ENCODE measurements at places on chromosomes 11 and 22.

GRCh38 chr22:34841331-34841771 is 224.6 kb upstream of the ISX start:
- DNase-seq: peak; percentile 1

DNA sequence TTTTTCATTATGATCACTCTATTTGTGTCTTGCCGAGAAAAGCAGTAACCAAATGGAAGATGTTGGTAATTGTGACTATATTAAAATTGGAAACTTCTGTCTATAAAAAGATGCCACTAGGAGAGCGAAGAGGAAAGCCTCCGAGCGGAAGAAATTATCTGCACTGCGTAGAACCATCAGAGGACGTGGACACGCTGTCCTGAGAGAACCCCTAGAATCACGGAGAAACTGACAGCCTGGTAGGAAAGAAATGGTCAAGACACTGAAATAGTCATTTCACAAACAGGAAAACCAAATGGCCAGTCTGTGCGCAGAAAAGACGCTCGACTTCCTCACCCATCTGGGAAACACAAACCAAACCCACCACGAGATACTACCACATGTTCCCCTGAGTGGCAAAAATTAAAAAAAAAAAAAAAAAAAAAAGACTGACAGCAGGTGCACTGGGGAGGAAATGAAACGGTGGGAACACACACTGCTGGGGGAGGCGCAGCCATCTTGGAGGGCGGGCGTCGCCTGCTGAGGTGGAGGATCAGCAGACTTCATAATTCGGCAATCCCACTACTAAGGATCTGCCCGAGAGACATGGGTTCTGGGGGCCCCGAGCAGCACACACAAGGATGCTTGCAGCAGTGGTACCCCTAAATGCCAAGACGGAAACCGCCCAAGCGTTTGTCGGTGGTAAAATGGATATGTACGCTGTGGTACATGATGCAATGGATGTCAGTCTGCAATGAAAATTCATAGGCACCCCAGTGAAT is 21.3 kb downstream of the IFITM10 start:
- DNase-seq: peak; percentile 17

DNA sequence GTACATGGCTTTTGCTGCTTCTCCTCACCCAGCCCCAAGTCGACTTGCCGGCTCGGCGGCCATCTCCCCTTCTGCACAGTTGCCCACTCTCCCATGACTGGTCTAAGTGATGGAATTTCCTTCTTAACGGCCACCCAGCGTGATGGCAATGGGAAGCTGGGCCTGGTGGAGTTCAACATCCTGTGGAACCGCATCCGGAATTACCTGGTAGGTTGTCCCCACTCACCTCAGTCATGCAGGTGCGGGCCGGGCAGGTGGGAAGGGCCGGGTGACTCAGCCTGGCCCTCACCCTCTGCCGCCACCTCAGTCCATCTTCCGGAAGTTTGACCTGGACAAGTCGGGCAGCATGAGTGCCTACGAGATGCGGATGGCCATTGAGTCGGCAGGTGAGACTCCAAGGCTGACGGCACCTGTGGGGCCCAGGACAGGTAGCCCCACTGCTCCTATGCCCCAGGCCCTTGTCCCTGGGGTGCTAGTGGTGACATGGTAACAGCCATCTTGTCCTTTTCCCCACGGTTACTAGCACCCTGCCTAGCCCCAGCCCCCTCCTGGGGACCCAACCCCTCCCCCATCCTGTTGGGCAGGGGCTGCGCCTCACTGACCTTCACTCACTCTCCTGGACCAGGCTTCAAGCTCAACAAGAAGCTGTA is 28.1 kb downstream of the CAPN1 start:
- DNase-seq: no peak

DNA sequence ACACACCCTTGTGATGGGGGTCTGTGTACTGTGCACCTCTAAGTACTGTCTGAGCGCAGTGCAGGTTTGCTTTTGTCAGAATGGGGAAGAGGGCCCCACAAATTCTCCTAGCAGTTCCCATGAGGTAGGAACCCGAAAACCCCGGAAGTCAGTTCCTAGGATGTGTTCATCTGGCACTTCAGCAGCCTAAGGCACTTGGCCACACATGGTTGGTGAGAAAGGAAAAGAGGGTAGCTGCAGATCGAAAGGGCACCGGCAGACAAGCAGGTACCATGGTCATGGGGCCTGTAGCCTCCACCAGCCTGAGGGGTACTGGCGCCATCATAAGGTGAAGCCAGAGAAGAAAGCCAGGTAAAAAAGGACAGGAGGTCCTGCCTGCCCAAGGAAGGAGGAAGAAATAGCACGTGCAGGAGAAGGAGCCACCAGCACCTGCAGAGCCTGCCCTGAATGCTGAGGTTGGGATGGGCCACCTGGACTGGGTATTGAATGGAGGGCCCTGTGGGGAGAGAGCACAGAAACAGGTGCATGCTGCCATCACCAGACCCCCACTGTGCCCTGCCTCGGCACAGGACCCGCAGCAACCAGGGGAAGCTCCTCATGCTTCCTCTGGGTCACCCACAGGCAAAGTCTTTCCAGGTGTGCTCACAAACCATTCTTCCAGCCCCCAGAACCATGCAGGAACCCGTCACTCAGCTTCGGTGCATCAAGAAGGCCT is 8.1 kb upstream of the CASTOR1 start:
- no peak for DNase-seq

- DNase-seq: no peak
These were observed 14.0 kb downstream of the UFD1 start for GRCh38 chr22:19464975-19465374.

GRCh38 chr11:110828086-110828485 is 115.8 kb upstream of the ARHGAP20 start:
- no peak for DNase-seq

DNA sequence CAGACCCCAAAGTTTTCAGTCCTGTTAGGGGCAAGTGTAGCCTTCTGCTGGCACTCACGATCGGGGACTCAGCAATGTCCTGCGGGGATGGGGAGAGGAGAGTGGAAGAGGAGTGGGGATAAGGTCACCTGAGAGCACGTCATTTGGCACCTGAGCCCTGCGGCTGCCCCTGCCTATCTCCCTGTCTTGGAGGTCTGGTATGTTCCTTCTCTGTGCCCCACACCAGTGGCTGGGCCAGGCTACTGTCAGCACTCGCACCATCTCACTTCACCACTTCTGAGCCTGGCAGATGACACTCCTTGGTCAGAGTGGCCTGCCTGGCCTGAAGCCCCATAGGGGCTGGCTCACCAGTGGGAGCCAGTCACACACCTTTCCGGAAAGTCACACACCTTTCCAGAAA is 20.1 kb upstream of the CHADL start:
- no peak for DNase-seq

DNA sequence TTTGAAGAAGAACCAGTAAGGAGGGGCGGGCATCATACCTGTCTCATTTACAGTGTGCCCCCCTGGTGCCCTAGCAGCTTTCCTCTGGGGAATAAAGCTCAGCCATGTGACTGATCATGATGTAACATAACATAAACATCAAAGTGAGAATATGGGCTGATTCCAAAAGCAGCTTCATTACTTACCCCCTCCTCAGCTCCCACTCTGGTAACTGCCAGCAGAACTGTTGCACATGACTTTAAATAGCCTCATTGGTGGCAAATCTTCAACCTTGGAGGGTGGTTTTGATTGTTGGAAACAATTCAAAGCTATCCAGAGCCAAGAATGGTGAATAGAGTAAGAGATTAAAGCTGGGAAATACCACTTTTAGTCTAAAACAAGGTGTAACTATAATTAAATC is 384.6 kb downstream of the BUD13 start:
- DNase-seq: no peak

- DNase-seq: no peak
These were observed 247.5 kb downstream of the GRIK4 start for GRCh38 chr11:120759046-120759445.

DNA sequence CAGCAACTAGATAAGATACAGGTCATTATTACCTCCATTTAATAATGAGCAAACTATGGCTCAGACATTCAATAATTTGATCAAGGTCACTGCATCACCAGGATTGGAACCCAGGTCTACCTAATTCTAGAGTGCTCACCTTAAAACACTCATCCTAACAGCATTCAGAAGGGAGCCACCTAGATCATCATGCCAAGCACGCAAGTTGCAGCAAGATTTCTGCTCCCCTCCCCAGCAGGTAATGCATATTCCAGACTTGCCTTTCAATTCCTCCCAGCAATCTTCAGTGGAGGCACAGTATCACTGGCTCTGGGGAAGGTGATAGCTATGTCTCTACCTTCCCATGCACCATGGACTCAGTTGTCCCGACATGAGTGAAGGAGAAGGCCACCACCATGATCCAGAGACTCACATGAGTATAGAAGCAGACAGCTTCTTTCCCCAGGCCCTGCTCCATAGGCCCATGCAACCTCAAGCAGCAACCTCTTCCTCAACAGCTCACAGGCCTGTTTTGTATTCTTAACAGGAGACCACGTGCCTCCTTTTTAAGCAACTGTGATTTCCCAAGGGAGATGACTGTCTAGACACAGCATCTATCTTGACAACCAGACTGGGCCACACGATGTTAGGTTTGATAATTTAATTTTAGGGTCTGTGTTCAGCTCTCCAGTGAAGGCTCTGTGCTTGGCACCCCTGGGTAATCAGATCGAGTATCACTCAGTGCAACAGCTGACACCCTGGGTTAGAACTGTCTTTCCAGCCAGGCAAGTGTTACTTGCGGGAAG is 36.4 kb downstream of the RAB30 start:
- no peak for DNase-seq

DNA sequence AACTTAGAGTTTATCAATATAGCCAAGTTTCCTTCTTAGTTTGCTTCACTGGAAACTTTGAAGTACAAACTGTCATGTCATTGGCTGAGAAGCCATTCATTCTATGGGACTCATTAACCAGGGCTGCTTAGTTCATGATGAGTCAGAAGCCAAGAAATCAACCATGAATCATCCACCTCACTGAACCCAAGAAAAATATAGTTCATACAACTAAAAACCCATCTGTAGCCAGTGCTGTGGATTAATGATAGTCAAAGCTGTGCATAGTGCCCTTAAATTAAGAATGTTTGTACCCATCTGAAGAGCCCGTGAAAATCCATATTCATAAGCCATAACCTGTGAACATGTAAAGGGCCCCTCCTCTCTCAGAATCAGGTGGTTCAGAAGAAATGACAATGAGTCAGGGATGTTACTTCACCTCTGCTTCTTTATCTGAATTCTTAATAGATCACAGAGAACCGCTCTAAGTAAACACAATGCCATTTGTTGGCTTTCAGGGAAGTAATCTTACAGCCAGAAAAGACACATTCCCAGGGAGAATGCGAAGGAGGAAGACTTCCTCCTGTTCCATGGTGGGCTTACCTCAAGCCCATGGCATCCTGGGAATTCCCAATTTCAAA is 25.4 kb downstream of the MMP20 start:
- DNase-seq: peak; percentile 81

GRCh38 chr11:78420796-78421209 is 3.2 kb upstream of the GAB2 start:
- DNase-seq: no peak

DNA sequence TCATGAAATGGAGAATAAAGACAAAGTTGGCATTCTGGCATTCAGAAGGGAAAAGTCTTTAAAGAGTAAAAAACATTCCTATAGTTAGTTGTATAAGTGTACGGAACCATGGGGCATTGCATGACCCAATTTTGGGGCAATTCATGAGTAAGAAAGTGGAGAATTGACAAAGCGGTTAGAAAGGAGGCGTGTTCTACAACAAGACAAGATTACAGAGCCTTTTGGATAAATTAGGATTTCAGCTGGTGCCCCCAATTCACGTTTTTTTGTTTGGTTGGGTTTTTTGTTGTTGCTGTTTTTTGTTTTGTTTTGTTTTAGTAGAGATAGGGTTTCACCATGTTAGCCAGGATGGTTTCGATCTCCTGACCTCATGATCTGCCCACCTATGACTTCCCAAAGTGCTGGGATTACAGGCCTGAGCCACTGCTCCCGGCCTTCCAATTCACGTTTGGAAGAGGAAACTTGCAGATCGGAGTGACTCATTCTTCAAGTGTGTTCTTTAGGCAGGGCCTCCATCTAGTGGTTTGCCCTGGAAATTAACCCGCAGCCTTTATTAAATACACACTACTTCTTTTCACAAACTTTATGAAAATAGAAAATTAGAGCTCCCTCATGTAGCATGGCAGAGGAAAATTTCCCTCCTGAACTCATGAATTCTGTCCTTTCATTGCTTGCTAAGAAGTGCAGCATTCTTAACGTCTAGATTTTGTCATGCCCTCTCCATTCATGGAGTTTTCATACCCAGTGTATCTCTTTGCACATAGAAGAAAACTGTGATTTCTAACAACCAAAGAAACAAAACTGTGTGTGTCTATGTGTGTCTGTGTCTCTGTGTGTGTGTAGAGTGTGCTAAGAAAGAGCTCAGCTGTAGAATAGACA is 118.1 kb downstream of the BBOX1 start:
- peak; percentile 63 for DNase-seq

- DNase-seq: no peak
These were observed 9.9 kb upstream of the OR8D2 start for GRCh38 chr11:124329787-124330478.

DNA sequence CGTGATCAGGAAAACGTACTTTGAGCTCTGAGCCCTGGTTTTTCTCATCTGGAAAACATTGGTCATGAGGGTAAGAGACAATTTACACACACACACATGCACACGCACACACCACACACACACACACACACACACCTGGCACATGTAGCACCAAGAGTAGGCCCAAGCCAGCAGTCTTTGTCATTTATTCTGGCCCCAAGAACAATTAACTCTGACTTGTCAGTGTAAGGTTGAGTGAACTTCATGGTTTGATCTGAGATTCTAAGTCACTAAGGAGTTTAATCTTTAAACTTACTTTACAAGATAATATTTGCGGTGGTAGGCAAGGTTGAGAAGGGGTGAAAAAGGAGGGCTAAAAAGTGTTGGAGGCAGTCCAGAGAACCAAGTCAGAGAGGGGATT is 44.1 kb downstream of the MMP20 start:
- no peak for DNase-seq

- DNase-seq: no peak
These were observed 74.4 kb downstream of the SLC36A4 start for GRCh38 chr11:93123351-93123898.

GRCh38 chr22:19770349-19771220 is 10.0 kb downstream of the TBX1 start:
- no peak for DNase-seq

DNA sequence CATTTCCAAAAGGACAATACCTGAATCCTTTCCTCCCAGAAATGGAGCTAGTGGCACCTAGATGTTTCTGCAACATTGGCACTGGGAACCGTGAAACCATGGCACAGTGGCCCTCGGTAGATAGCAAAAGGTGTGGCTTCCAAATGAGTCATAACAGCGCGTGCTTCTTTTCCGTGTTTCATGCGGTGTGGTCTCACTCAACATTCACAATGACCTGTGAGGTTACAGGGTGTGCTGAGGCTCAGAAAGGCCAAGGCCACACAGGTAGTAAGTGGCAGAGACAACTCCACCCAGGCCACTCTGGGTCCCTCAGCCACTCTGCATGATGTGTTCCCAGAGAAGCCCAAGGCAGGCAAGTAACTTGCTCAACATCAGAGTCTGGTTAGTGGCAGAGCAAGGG is 67.4 kb downstream of the TP53I11 start:
- DNase-seq: no peak

All from Caco-2 (cell line).